ENCODE measurements at places on chromosomes 12 and 14. TPM values are rescaled to one million over a fixed set of nuclear protein-coding genes. Genes with fewer than 3 reads are reported as not detected.
A peak's percentile ranks its signal among the peaks of the same experiment; 100 is the strongest.

- no peak for DNase-seq
Measured at GRCh38 chr14:60508707-60509437, at the start of gene SIX6. SIX6 (plus strand) TSS chr14:60509146; CDS start chr14:60509399, 253 bp downstream.

The IL31 gene
- not detected for polyA plus RNA-seq

GRCh38 chr12:56521590-56522371 lies at the start of gene RBMS2:
RBMS2 (plus strand) TSS chr12:56521820; CDS start chr12:56522024, 204 bp downstream.
- DNase-seq: peak; percentile 87

DNA sequence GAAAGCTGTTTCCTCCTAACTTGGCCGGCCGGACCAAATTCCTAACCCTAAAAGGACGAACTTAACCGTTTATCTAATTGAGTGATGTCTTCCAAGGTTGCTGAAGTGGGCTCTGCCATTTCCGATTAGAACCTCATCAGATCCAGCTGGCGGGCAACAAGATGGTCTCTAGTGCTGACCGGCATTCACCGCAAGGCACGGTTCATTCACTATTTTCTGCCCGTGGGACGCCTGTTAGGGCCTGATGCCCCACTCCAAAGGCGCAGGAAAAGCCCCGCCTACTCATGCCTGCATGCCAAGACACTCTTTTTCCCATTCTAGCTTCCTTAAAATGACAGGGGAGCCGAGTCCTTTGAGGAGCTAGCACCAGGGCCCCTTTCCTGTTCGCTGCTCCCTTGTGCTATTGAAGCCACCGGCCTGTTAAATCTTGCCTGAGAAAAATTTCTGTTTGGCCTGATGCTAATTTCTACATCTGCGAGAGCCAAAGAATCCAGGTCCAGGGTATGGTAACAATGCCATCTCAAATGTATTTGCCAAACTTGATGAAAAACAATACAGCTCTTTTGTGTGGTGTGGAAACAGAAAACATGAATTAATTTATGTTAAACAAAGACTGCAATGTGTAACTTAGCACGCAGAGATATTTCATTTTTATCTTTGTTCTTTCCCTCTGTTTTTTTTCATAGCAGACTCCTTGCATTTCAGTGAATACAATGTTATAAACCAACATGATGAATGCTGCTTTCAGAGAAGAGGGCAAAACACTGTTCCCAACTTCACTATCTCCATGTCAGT lies 1071.2 kb upstream of the USP15 start:
- no peak for DNase-seq

The KCNJ8 gene
- 2.0 TPM for polyA plus RNA-seq

The COQ10A gene
- polyA plus RNA-seq: 10.5 TPM

DNA sequence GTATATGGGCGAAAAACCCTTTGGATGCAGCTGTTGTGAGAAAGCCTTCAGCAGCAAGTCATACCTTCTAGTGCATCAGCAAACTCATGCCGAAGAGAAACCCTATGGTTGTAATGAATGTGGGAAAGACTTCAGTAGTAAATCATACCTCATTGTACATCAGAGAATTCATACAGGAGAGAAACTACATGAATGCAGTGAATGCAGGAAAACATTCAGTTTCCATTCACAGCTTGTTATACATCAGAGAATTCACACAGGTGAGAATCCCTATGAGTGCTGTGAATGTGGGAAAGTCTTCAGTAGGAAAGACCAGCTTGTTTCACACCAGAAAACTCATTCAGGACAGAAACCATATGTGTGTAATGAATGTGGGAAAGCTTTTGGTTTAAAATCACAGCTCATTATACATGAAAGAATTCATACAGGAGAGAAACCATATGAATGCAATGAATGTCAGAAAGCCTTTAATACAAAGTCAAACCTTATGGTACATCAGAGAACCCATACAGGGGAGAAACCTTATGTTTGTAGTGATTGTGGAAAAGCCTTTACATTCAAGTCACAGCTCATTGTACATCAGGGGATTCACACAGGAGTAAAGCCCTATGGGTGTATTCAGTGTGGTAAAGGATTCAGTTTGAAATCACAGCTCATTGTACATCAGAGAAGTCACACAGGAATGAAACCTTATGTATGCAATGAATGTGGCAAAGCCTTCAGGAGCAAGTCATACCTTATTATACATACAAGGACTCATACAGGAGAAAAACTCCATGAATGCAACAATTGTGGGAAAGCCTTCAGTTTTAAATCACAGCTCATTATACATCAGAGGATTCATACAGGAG lies 21.4 kb downstream of the ZNF268 start:
- DNase-seq: no peak

Measured in small intestine (tissue), 16 donors.